ENCODE measurements at places on chromosomes 4 and X.

DNA sequence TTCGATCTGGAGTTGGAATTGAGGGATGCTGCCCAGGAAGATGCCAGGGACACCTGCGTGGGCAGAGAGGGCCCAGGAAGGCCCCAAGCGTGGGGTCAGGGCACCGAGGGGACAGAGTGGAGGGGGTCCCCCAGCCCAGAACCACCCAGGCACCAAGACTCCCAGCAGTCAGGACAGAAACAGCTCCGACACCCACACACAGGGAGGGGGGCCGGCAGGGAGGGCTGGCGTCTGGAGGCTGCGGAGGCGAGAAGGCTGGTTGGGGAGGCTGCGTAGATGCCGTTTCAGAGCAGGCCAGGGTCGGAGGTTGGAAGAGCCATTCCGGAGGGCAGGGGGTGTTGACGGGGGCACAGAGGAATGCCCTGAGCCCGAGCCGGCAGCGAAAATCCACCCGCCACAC, 23.6 kb downstream of the ATP5ME start:
- DNase-seq: no peak

DNA sequence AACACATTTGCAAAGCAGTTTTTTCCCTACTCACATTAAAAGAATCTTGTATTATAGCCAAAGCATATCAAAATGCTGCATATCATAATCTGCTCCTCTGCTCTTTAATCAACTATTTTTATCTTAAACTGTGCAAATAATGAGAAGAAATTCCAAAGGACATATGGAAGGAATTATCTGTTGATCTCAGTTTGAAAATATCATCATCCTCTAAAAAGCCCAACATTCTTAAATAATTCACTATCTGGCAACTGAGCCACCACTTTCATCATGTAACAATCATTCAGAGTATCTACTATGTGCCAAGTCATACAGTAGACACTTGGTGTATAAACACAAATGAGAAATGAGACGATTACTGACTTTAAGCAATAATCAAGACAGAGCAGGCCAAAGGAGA, 63.0 kb downstream of the PRSS12 start:
- DNase-seq: no peak

DNA sequence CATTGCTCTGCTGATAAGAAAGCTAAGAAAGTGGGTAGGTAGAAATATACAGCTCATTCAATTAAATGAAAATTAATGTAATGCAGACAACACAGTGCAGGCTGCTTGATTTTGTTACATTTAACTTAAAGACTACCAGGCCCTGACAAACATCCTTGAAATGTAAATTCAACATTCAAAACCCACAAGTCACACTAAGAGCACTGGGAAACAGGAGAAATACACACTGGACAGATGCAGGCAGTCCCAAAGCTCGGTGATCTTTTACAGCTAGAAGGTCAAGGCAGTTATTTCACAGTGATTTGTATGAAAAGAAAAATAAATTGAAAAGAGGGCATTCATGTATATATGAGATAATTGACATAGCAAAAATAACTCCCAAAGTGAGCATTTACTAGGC, 94.3 kb upstream of the PLAC1 start:
- DNase-seq: no peak

GRCh38 chr4:32672359-32672758, 1952.2 kb downstream of the PCDH7 start:
- no peak for DNase-seq

GRCh38 chr4:163693211-163693610, 198.7 kb downstream of the TMA16 start:
- DNase-seq: no peak

GRCh38 chr4:4808086-4808485, 51.4 kb upstream of the MSX1 start:
- no peak for DNase-seq

GRCh38 chr4:98689507-98690174, 31.2 kb upstream of the TSPAN5 start:
- DNase-seq: no peak

DNA sequence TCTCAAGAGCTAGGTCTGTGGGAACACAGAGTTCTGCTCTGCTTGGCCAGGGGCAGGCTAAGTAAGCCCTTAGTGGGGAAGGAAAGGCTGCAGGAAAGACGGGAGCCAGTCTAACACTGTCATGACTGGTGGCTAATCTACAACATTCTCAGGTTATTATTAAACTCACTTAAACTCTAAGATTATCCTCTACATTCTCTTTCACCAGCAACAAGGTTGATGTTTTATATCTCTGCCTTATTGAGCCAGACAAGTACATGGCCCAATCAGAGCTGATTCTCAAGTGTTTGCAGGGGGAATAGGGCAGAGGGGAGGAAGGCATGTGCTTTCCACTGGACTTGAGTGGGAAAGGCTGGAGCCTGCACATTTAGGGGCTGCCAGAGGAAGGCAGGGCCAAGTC, 50.9 kb upstream of the FAM241A start:
- no peak for DNase-seq

DNA sequence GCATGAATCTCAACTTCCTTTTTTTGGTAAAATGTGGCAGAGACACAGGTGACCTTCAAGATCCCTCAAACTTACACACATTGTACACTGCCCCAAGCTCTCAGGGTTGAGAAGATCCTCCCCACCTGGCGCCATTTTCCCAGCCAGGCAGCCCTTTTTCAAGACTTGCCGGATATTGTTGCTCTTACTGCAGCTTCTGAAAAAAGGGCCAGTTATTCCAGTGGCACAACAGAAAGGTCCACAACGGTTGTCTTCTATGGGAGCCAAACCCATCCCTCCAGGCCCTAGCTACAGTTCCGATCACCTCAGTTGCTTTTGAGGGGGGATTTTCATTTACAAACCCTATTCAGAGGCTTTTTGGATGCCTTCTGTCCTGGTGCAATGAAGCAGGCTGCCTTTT, 101.1 kb downstream of the CHIC2 start:
- DNase-seq: no peak

DNA sequence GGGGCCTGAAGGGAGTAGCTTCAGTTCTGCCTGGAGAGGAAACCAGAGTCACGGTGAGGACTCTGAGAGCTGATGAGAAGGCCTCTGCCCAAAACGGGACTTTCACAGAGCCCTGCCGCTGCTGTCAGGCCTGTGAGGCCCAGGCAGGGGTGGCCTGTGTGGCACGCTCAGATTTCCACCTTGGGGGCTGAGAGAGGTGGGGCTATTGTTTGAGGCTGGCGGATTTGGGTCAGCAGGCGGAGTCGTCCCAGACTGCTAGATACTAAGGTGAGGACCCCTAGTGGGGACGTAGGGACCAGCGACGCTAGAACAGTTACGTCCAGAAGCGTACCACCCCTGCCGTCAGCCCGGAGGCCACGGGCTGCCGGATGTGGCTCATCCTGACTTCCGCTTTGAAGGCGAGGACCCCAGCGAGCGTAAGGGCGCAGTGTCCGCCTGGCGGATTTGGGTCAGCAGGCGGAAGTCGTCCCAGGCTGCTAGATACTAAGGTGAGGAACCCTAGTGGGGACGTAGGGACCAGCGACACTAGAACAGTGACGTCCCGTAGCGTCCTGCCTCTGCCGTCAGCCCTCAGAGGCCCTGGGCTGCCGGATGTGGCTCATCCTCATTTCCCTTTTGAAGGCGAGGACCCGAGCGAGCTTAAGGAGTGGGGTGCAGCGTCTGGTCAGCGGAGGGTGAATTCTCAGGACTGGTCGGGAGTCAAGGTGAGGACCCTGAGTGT, at the start of gene MAGEB1:
Gene MAGEB1 (plus strand): TSS at position 378 of the 721 bp plus-strand sequence. CDS start 3,348 bp downstream, outside the sequence.
- DNase-seq: no peak

DNA sequence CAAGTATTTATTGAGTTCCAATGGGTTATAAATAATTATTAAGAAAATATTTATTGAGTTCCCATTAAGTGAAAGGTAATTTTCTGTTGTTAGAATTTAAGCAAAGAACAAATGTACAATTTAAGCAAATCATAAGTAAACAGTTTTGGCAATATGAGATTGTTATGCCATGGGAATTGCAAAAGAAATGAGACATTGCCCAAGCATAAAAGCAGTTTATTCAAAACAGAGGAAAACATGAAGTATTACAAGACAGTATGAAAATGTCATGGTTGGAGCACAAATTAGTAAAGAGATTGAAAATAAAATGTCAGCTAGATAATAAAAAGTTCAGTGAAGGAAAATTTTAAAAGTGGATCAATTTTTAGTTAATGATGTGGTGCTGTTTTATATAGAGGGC, 706.1 kb upstream of the EPHA5 start:
- DNase-seq: no peak

GRCh38 chr4:39446842-39447573, 11.7 kb downstream of the RPL9 start:
- peak; percentile 60 for DNase-seq

DNA sequence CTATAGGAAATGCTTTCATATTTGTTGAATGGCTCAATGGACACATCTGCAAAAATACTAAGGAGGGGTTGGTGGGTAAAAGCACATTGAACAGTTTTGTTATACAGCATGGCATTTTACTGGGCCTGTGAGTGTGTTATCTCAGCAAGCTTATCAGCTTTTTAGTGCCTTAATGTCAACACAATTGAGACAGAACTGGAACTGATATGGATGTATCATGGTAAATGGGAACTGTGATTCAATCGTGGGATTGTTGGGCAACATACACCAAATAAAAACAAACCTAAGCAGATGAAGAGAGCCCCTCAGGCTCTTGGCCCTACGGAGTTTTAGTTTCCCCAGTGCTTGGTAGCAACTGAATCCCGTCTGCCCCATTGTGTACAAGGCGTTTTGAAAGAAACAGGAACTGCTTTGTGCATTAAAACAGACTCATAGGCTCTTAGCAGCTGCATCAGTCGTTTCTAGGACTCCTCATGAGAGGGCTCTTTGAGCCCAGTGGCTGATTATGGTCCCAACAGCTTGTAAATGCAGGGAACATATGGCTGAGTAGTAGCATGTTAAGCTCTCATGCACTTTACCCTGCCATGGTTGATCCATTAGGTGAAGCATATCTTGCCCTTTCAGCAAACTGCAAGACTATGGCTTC, 7.3 kb downstream of the GPR119 start:
- DNase-seq: no peak

- DNase-seq: no peak
These were observed 57.3 kb upstream of the BCOR start for GRCh38 chrX:40154853-40155588.

DNA sequence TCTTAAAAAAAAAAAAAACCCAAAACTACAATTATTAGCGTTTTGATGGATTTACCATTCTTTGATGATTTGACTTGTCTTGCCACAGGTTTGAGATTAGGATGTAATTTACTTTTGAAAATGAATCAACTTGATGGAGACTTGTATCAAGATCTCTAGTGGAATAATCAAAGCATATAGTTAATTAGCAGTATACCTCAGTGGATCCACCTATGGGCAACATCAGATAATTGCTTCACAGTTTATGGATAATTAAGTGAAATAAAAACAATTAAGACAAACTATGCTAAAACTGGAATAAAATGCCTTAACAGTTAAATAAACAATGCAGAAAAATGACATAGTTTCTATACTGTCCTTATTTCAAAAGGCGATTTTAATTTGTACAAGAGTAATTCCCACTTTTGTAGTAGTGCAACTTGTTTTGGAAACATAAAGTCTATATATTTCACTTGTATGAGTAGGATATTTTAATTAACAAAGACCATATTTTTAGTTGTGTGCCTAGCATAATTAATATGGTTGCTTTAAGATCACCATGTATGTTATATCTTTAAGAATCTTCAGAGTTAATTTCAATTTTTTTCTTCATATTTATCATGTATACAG, 4.2 kb downstream of the CPEB2 start:
- DNase-seq: no peak

DNA sequence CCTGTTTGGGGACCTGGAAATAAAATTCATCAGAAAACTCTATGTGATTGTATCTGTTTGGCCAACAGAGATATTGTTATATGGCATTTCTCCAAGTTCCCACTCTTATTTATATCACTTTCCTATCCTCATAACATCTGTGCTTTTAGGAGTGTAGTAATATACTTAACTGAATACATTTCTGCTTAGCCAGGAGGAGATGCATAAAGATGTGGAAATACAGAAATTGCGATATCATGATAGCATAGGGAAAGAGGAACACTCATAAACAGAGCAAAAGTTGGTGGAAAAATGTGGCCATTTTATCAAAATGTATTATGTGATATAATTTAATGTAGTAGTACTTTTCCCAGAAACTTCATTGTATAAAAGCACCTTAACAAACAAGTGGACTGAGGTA, 46.1 kb upstream of the TSPAN7 start:
- DNase-seq: no peak

GRCh38 chrX:134684956-134685355, 26.7 kb upstream of the PLAC1 start:
- no peak for DNase-seq

GRCh38 chr4:127642169-127642568, 9.4 kb downstream of the INTU start:
- DNase-seq: no peak

DNA sequence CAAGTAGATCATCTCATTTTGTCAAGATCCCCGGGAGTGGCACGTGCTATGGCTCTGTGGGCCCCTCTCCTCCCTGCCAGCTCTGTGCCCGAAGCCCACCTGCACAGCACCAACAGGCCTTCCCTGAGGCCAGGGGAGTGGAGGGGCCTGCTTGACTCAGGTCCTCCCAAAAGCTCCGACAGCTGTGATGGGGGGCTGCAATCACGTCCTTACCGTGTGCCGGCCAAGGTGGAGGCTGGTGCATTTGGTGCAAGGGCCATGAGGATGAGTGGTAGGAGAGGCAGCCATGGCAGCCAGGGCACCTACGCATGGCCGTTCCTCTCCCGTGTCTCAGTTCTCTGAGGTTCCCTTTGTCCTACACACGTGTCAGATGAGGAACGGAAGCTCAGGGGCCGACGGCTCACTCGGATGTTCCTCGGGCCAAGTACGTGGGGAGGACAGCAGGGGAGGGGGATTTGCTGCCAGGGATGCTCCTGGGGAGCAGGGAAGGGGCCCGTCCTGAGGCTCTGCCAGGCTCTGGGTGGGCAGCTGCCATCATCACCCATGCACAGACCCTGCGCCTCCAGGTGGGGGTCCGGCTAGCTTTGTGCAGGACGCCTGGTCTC, 95.8 kb downstream of the HMX1 start:
- no peak for DNase-seq

DNA sequence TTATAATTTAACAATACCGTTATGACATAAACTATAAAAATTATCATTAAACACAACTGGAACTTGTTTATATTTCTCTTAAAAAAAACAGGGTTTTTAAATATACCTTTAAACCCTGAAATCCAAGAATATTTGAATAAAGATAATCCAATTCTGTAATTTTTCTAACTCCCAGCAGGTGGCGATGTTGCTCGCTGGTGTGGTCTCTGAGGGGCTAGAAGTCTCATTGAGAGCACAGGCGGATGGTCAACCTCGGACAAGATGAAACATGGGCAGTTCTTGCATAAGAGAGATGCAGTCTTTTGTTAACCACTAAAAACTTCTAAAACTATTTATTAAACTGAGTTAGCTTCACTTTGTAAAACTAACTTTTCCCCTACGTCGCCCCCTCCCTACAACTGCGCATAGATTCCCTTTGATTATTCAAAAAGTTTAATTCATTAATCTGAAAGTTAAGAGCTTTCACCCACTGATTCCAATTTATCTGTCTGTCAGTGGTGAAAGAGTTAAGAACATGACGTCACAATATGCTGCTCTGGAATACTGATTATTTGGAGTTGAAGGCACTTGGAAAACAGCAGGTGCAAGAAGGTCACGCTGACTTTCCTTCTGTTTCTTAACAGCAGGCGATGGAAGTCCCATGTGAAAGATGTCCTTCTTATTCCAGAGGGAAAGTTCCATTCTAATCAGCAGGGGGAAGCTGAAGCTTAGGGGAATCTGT, 29.5 kb downstream of the DMP1 start:
- DNase-seq: peak; percentile 47

- no peak for DNase-seq
These were observed 49.5 kb downstream of the CLDN34 start for GRCh38 chrX:10016519-10017132.

GRCh38 chr4:7124689-7125442, 57.0 kb upstream of the GRPEL1 start:
- no peak for DNase-seq

All from activated CD4-positive, alpha-beta T cell treated with anti-CD3 and anti-CD28 coated beads for 48 hours (primary cell).